ENCODE measurements at places on chromosomes 6 and 20.

GRCh38 chr6:43865932-43866645 is 96.1 kb downstream of the VEGFA start:
- DNase-seq, result no peak

GRCh38 chr20:40941133-40941610 is 87.5 kb upstream of the TOP1 start:
- DNase-seq, result no peak

GRCh38 chr20:61886721-61887595 is 178.7 kb downstream of the TAF4 start:
- DNase-seq, result no peak

DNA sequence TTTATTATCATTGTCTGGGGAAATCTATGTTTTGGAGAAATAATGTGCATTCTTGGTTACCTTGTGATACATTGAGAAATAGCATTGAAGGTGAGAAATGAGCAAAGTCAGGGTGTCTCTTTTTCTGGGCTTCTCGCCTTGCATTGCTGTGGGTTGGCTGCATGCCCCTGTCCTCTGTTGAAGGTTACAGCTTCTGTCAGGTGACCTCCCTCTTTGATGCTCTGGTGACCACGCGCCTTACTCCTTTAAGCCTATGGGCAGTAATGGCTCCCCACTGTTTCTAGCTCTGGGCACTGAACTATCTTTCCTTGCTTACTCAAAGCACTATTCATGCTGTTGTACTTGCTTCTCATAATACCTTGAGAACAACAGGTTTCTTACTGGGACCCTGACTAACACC is 14.6 kb downstream of the ADGRB3 start:
- no peak for DNase-seq

- DNase-seq, result no peak
These were observed 209.4 kb downstream of the FOXA2 start for GRCh38 chr20:22374678-22375590.

GRCh38 chr6:161374971-161375873 is 101.4 kb upstream of the AGPAT4 start:
- no peak for DNase-seq

DNA sequence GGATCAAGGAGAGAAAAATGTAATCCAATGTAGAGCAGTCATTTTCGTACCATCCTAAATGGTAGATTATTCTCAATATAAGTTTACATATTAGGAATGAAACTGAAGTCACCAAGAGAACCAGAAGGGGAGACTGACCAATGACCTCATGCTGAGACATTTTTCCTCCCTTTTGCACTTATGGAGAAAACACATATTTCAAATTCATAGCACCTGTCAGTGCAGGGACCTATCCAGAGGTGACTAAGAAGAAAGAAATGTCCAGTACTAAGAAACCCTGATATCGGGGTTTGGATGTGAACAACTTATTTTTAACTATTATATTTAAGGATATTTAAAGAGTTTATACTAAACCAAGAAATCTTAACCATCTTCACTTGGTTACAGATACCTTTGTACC is 16.6 kb upstream of the LYRM2 start:
- no peak for DNase-seq

DNA sequence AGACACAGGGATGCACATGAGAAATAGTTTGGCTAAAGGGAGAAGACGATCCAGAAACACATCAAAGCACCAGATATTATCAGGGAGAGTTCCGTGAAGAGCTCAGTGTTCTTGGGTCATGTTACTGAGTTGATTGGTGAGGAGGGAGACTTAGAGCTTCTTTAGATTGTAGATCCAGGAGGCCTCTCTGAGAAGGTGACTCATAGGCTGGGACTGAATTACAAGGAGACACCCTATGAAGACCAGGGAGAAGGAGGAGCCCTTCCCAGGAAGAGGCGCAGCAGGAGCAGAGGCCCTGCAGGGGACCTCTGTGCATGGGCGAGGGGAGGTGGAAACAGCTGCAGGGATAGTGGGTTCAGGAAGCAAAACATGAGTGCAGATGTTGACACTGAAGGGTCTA is 196.5 kb downstream of the SLC24A3 start:
- no peak for DNase-seq

- no peak for DNase-seq
These were observed 48.4 kb upstream of the NCOA3 start for GRCh38 chr20:47453167-47453782.

GRCh38 chr6:121858310-121858709 is 422.9 kb downstream of the GJA1 start:
- no peak for DNase-seq

DNA sequence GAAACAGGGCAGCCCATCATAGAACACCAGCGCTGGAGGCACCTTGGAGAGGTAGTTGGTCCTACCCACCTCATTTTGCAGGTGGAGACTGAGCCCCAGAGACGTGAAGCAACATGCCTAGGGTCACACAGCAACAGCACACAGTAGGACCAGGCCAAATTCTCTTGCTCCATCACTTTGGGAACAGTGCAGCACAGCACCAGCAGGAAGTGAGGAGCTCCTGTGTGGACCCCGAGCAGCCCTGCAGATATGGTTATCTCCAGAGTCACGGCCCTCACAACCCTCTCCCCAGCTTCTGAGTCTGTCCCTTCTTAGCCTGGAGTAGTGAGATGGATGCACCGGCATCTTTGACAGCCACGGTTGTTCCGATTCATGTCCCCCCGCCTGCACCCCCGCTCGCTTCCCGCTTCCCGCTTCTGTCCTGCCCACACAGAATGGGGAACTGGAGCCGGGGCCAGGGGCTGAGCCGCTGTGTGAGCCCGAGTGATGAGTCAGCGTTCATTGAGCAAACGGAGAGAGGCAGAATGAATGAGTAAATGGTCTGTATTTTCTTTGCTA is 72.6 kb upstream of the DUSP22 start:
- no peak for DNase-seq

DNA sequence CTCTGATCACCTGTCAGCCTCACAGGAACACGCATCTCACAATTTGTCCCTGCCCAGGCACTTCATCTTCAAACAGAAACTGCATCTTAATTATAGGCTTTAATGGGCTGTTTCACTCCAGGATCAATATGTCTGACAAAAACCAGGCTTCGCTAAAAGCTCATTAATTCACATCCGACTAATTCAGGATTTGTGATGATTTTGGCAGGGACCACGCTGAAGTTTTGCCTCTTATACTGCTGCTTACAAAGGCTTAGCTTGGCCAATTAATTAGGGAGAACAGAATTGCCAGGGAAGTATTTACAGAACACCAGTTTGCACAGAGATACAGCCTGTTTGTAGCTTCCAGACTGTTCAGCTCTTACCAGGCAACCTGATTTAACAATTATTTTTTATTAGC is 541.0 kb upstream of the SPTLC3 start:
- no peak for DNase-seq

Data from cortex of kidney (tissue), 1 donor.